ENCODE measurements at places on chromosomes 16 and 17. TPM values are rescaled to one million over a fixed set of nuclear protein-coding genes. Genes with fewer than 3 reads are reported as not detected.

GRCh38 chr17:34647511-34647910, 68.1 kb downstream of the TMEM132E start:
- no peak overlapping the region for H3K27ac ChIP-seq
- H3K4me1 ChIP-seq, result no peaks in the 10 kb centered on the region
- no peaks in the 10 kb centered on the region for H3K36me3 ChIP-seq
- DNase-seq, result no peak
- H3K27me3 ChIP-seq, result peaks cover 20% of the 10 kb centered on the region
- no peak overlapping the region for H3K4me3 ChIP-seq

C1QBP gene
- total RNA-seq, result 607 TPM

GRCh38 chr17:31093866-31094599, 744 bp upstream of the NF1 start:
- peak overlapping the region; percentile 93 for H3K4me3 ChIP-seq
- DNase-seq, result no peak
- H3K27me3 ChIP-seq, result no peaks in the 10 kb centered on the region
- peak overlapping the region; percentile 59 for H3K27ac ChIP-seq

DNA sequence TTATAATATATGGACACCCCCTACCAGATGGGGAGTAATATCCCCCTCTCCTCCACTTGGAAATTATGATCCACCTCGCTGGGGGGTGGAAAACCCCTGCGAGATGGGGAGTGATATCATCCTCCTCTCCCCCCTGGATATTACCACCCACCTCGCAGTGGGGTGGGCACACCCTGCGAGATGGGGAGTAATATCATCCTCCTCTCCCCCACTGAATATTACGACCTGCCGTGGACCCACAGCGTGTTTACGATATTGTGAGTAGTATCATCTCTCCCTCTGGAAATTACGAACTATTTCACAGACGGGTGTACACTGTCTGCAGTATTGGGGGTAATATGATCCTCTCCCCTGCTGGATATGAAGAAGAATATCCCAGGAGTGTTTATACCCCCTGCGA, 228.3 kb upstream of the WSCD1 start:
- peaks cover 3% of the 10 kb centered on the region for H3K4me1 ChIP-seq
- no peak for DNase-seq
- H3K27me3 ChIP-seq, result peaks cover 18% of the 10 kb centered on the region
- no peak overlapping the region for H3K27ac ChIP-seq
- no peak overlapping the region for H3K4me3 ChIP-seq

CNGB1 gene
- not detected for total RNA-seq

- H3K27me3 ChIP-seq, result no peaks in the 10 kb centered on the region
- H3K36me3 ChIP-seq, result no peaks in the 10 kb centered on the region
- no peak overlapping the region for H3K27ac ChIP-seq
- H3K4me3 ChIP-seq, result no peak overlapping the region
Observed at GRCh38 chr17:55296171-55296695, 31.5 kb downstream of the HLF start.

OR1F1 gene
- not detected for total RNA-seq
